HAP-1 (cell line): ENCODE measurements at places on chromosomes 1 and 21.
A peak's percentile ranks its signal among the peaks of the same experiment; 100 is the strongest.

DNA sequence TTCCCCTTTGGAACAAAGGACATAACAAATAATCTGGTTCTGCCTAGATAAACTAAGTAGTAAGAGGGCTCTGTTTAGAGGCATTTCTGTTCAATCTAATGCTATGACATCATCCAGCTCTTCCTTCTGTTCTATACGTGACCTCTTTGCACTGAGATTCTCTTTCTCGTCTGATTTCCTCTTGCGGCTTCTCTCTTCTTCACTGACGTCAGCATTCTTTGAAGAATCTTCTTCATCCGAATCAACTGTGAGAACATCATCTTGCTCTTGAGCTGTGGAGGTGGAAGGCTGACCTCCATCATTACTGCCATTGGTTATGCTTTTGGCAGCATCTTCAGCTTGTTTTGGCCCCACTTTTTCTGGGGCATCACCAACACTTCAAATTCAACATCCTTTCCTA is 130.4 kb downstream of the HS2ST1 start:
- no peak for DNase-seq

GRCh38 chr1:173148971-173149370 is 58.2 kb downstream of the TNFSF4 start:
- no peak for DNase-seq

DNA sequence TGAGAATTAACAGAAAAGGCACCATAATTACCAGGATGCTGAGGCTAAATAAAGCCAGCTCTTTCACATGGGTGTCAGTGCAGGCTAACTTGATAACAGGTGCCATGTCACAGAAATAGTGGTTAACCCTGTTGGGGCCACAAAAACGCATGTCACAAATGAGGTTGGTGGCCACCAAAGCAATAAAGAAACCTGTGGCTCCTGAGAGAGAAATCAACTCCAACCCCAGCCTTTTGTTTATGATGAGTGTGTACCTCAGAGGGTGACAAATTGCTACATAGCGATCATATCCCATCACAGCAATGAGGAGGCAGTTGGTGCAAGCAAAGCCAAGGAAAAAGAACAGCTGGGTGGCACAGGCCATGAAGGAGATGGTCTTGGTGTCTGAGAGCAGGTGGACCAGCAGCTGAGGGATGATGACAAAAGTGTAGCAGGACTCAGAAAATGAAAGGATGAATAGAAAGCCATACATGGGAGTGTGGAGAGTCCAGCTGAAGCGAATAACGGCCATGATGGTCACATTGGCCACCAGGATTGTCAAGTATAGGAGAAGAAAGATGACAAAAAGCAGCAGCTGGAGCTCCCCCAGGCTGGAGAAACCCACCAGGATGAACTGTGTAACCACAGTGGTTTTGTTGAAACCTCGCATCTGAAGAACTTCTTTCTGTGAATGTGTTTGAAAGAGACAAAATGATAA is at the start of gene OR10T2:
OR10T2 (minus strand) TSS at position 649 of the 697 bp plus-strand sequence; CDS start at position 649, 0 bp downstream.
- no peak for DNase-seq

GRCh38 chr1:180535418-180535999 is 23.3 kb upstream of the OVAAL start:
- DNase-seq: no peak

DNA sequence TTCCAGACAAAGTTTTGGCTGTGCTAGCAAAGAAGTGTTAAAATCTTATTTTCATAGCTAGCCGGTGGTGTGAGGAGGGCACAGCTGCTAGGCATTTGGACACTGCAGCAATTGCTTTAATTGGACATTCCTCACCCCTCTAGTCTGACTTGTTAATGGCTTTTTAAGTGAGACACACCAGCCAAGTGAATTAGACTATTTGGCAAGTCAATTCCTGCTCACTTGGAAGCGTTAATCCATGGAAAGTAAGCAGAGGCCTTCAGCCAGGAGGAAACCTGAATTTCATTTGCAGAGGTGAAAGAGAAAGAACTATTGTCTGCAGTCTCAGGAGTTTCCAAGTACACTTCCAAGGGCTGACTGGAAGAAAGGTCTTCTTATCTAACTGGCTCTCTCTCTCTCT is 175.7 kb downstream of the ST6GALNAC3 start:
- DNase-seq: no peak

- no peak for DNase-seq
Observed at GRCh38 chr1:224739303-224739996, 123.3 kb downstream of the CNIH3 start.

- no peak for DNase-seq
Observed at GRCh38 chr1:86137436-86137835, 19.1 kb downstream of the COL24A1 start.

GRCh38 chr1:179142889-179143299 is 61.0 kb downstream of the TOR3A start:
- no peak for DNase-seq

GRCh38 chr1:54157401-54157800 is 4.6 kb upstream of the CDCP2 start:
- no peak for DNase-seq

GRCh38 chr21:44556879-44557278 is 1.7 kb downstream of the KRTAP10-3 start:
- DNase-seq: no peak

DNA sequence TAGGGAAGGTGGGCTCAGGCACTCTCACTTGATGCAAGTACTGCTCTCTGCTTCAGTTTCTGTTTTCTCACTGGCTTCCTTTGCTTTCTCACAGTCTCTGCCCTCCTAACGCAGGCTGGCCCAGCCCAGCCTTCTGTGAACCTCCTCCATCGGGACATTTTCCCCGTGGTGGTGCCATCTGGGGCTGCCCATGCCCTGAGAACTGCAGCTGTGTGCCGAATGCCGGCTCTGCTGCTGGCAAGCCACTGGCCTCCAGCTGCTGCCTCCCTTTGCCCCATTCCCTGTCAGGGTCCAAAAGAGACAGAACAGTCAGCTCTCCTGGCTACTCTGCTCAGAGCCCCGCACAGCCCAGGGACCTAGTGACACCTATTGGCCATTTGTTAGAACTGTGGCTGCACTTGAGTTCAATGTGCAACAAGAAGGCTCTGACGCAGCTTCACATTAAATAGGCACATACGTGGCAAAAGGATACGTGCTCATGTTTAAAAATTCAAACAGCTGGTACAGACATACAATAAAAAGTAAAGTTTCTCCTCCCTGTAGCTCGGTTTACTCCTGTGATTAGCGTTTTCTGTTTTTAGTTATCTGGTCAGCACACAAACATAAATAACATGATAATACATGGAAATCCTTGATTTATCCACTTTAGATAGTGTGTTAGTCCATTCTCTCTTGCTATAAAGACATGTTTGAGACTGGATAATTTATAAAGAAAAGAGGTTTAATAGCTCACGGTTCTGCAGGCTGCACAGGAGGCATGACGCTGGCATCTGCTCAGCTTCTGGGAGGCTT is 46.6 kb downstream of the FCRL5 start:
- peak; percentile 42 for DNase-seq

DNA sequence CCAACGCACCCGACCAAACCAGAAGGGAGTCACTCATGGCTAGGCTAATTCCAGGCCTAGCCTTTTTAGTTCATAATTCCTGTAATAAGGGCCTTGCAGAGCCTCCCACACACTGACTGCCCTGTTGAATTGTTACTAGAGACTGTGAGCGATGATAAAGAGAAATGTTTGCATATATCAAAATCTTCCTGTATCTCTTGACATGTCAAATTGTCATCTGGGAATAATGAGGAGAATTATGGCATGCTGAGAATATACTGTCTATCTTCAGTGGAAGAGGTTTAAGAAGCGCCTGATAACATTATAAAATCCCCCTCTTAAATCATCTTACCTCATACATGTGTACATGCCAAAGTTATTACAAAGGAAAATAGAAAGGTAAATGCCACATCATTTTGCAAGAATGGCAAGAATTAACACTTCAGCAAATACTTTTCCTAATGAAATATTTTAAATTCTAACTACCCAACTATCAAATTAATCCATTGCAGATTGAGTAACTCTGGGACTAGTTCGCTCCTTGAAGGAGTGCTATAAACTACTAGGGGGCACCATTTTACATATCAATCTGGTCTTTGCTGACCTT is 144.1 kb downstream of the CENPF start:
- no peak for DNase-seq

DNA sequence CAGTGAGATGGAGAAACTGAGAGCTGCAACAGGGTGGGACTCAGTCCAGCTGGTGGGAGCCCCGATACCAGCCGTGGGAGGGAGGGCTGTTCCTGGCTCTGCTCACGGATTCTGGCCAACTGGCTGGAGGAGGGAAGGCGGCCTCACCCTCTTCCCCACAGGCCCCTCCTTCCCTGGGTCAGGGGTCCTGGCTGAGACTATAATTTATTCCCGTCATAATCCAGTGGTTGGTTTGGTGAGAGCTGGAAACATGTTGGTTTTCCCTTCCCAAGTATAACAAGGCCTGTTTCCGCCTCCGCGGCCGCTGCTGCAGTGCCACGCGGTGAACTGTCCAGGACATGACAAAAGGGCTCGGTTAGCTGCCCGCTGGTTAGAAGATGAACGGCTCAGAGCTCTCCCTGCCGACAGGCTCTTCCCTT is 10.0 kb downstream of the PTPRF start:
- DNase-seq: no peak

- no peak for DNase-seq
Observed at GRCh38 chr1:157086299-157086698, 13.3 kb downstream of the ETV3L start.

DNA sequence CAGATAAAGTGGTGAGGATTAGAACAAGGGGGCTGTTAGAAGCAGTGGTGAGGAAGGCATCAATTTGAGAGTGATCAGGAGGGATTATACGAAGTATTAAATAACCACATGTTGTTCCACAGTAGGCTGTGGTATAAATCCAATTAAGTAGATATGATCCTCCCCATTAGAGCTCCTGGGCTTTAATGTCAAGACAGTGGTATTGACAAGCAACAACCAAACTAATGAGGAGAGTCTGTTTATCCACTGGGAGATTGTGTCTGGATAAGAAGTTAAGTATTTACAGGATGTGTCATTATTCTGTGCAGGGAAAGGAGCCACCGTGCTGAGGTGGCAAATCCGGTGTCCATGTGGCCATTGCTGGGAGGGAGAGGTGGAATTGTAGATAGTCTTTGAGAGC is 5.8 kb downstream of the ACTN2 start:
- DNase-seq: no peak

DNA sequence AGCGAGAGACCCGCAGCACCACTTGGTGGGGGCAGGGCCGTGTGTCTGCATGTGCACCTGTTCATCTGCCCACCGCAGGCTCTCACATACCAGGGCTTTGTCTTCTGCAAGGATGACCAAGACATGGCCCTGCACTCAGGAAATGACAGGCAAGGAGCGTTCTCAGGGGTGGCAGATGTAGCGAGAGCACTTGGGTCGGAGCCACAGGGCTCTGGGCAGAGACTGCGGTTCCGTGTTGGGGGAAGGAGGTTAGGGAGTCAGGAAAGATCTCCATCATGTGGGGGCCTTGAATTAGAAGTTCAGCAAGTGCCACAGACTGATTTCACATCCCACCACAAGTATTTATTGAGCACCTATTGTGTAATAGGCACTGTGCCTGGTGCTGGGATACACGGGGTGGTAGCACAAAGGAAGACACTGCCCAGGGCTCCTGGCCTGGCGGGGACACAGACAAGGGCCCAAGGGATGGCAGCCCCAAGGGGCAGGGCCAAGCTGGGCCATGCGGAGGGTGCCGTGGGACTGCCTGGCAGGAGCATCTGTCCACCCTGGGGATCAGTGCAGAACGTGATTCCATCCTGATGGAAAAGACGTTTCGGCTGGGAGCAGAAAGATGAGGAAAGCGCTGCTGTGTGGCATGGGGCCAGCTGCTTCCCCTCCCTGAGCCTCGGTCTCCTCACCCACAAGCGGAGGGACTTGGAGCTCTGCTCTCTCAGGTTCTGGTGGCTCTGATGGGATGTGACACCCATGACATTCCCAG is 11.4 kb upstream of the SPSB1 start:
- DNase-seq: no peak

- no peak for DNase-seq
Observed at GRCh38 chr1:245481261-245481660, 326.5 kb downstream of the KIF26B start.

- no peak for DNase-seq
Observed at GRCh38 chr1:100861379-100861778, 33.3 kb downstream of the EXTL2 start.

- no peak for DNase-seq
Observed at GRCh38 chr1:15168479-15168878, 14.9 kb downstream of the TMEM51 start.

DNA sequence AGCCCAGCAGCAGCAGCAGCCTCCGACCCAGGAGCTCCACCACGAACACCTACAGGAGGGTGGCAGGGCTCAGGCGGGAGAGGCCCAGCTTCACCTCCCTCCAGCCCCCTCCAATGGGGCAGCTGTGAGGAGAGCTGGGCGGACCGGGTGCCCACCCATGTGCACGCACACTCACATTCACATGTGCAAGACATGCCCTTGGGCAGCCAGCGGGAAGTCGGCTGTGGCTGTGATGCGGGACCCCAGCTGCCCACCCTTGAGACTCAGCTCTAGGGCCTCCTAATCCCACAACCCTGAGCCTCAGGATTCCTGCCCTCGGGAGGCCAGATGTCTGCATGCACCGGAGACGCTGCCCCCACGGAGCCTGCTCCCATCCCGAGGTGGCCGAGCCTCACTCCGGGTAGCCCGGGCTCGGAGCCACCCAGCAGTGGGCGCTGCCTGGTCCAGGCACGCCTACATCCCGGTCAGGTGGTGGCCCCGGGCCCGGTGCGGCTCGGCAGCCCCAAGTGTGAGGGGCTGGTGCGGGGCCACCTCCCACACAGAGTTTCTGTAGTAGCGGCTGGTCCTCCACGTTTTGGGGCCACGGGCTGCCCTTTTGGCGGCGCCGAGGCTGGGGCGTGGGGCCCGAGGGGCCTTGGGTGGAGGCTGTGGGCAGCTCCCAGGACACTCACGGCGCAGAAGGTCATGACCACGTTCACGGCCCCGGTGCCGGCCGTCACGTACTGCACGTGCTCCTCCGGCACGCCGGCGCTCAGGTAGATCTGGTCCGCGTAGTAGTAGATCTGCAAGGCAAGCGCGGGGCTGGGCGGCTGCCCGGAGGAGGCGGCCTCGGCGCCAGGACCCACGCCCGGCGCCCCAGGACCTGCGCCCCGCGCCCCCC is 12.9 kb upstream of the SLC2A7 start:
- no peak for DNase-seq

DNA sequence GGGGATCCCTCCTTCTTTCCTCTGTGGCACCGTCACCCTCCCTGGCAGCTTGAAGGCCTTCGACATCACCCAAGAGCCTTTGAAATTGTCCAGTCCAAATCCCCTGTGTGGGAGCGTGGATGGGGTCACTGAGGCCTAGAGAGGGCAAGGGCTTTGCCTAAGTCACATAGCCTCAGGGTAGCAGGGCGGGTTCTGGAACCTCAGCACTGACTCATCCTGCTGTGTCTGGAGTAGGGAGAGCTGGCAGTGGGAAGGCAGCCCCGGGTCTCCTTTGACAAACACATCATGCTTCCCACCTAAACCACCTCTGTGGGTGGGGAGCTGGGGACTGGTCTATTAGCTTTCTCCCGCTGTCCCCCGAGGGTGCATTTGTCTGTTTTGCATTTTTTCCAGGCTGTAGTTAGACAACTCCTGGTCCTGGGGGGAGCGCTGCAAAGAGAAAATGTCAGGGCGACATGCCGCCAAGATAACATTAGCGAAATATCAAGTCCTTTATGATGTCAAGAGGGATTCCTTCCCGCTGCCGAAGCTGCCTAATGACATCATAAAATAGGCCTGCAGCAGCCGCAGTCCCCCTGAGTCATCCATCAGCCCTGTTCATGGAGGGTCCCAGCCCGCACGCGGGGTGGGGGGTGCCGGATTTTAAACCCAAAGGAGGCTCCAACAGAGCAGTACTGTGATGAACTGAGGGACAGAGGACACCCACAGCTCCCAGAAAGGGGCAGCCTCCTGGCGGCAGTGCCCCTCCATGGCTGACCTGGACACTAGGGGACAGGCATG is 77.0 kb upstream of the POU3F1 start:
- DNase-seq: no peak

GRCh38 chr1:247317702-247318101 is 14.0 kb downstream of the ZNF496 start:
- DNase-seq: no peak
